Activated T-cell treated with anti-CD3 and anti-CD28 coated beads, Interleukin-2, amount 50 U/mL, for 48 hours (primary cell): ENCODE measurements at places on chromosomes 1 and 21.
A peak's percentile ranks its signal among the peaks of the same experiment; 100 is the strongest.

GRCh38 chr1:57222801-57223200 is 201.1 kb downstream of the DAB1 start:
- no peak for DNase-seq

- no peak for DNase-seq
These were observed 283.8 kb upstream of the RUNX1 start for GRCh38 chr21:35332841-35333426.

DNA sequence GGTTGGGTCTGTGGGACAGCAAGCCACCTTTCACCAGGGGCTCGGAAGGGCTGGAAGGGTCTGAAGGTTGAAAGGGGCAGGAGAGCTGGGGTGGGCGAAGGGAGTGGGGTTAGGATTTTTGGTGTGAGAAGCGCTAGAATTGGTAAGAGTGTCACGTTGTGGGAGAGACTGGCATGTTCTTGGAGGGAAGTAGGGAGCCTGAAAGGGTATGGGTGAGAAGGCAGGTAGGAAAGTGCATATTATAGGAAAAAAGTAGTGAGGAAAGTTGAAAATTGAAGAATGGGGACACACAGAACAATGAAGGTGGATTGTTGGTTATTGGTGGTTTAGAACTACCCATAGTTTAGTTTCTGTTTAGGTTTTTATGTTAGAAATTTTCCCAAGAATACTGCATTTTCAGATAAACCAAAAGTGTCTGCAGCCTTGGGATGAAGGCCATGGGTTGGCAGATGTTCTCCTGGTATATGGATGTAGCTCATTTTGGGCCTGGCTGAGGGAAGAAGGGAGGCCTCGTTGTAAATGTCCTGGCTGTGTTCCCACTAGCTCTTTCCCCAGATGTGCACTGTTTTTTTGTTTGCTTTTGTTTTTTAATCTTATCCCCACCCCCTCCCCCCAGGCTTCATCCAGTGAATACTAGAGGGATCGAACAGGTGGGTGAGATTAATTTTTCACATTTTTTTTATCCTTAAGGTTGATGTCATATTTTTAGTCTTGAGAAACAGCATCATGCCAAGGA is 1.2 kb downstream of the LRRC42 start:
- no peak for DNase-seq

DNA sequence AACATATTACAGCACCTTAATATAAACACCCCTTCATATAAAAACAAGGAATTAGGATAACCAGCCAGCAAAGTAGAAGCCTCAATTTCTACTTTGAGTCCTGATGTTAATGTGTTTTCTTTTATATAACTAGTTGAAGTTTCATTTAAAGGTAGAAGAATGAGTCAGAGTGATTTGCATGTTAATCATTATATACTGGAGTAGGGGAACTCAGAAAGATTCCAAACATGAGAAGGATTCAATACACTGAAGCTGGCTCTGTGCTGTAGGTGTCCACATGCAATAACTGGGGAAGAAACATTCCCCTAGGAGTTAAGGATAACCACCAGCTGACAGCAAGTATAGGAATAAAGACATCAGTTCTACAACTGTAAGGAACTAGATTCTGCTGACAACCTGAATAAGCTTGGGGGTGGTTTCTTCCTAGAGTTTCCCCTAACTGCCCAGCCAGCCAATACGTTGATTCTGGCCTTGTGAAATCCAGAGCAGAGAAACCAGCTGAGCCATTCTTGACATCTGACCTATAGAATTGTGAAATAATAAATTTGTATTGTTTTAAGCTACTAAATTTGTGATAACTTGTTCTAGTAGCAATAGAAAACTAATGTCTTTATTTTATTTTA is 33.4 kb upstream of the RNPC3 start:
- no peak for DNase-seq

DNA sequence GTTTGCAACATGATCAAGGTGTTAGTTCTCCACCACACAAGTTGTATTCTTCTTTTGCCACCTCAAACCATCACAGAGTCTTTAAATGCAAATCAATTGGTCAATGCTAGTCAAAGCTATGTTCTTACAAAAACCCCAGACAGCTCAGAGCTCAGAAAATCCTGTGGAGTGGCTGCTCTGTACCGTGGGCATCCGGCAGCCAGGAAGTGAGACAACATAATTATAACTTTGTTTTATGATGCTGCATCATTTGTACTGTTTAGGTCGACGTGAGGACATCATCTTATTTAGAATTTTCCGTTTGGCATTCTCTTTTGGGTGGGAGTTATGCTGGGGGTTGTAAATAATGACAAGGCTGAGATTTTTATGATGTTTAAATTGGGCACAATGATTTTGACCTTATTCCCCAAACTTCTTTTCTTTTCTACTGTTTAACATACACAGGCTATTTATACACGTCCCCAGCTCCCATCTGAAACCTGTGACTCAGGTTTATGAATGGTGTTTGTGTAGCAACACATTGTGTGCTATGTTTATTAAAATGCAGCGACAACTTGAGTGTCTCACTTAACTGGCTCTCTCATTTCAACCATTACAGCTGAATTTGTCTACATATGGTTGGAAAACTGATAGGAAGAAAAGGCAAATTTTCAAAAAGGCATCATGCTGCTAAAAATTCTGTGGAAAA is 124.0 kb downstream of the CNIH3 start:
- no peak for DNase-seq

DNA sequence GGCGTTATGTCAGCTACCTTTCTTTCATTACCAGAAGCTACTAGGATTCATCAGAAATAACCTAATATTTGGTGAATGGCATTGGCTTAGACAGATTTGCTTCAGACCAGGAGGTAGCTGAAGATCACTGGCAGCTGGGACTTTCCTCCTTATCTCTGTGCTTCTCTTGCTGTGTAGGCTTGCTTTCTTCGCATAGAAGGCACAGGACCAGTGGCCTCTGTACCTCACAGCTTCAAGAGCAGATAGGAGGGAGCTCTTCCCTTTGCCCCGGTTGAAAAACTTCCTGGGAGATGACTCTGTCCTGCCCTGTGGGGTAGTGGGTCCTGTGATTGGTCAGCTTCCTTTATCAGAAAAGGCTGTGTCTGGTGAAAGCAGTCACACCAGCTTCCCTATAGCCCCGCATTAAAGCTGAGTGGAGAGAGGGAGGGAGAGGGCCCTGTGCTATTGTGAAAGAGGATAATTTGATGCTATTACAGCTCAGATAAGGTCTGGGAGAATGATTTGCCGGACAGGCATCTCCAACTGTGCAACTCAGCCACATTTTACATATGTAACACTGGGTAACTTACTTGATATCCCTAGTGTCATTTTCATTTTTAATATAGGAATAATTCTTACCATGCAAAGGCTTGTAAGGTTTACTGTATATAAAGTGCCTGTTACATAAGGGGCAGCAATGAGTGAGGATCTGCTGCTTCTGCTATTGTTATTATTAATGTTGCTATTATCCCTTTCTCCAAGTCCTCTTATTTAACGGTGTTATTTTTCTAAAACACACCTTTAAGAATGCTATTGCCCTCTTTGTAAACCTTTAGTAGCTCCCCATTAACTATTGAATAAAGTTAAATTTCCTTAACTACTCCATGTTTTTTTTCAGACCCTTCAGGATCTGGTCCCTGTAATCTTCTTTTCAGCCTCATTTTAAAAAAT is 31.6 kb downstream of the OSBPL9 start:
- DNase-seq: no peak

DNA sequence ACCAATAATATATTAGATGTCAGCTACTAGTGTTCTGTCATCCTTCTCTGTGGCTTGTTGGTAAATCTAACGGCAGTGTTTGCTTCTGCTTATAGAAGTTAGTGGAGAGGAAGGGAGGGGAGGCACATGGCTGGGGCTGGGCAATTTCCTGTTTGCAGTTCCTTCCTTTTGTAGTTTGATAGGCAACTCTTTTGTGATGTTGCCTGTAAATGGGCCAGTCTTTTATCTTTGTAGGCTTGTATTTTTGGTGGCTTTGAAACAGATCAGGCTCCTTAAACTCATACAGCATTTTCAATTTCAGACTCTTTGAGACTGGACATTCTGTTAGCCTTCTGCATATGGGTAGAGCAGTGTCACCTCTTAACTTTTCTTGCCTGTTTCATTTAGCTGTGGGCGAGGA is 48.1 kb downstream of the CDC14A start:
- peak; percentile 41 for DNase-seq

DNA sequence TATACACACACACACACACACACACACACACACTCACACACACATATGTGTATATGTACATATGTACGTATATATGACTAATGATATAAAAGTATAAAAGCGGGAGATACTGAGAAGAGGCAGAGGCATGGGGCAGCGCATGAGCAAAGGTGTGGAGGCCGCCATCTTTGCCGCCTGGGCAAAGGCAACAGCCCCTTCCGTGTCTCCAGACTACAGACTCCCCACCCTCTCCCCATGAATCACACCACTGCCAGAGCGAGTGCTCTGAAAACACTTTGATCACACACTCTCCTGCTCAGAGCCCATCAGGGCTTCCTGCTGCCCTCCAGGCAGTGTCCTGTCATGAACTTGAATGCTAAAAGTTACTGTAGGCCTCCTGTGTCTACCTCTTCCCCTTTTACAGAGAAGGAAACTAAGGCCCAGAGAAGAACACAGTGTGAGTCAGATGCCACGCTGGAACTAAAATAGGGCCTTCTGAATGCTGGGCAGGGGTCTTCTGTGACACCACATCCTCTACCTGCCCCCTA is 54.7 kb upstream of the SSBP3 start:
- DNase-seq: no peak

- DNase-seq: peak; percentile 65
These were observed 121.0 kb upstream of the IRF2BP2 start for GRCh38 chr1:234730770-234731568.

DNA sequence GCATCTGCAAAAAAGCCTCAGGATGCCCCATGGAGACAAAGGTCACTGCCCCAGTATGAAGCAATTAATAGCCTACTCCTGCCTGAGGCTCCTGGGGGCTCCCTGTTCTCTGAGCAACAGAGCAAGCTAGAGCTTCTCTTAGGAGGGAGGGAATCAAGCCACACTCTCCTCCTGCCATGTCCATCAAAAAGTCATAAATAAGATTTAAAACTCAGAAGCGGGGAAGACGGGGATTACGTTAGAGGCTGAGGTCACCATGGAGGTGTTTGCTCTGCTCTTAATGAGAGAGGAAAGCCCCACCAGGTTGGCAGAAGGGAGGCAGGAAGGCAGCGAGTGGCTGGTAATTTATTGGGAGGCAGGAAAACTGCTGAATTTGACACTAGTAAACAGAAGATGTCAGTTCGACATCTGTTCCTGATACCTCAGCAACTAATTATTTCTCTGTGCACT is 98.4 kb upstream of the TNR start:
- no peak for DNase-seq
